ENCODE measurements at places on chromosomes 6 and 20. TPM values are rescaled to one million over a fixed set of nuclear protein-coding genes. Genes with fewer than 3 reads are reported as not detected.

The KIAA1755 gene
- not detected for total RNA-seq

The NKX2-4 gene
- total RNA-seq: not detected

The OXT gene
- not detected for total RNA-seq

The HSD17B8 gene
- 17.5 TPM for total RNA-seq

The POM121L2 gene
- total RNA-seq: not detected

The GTF3C6 gene
- total RNA-seq: 85.7 TPM

The FHL5 gene
- total RNA-seq: not detected

The SLC17A2 gene
- total RNA-seq: 0.25 TPM

The EYA2 gene
- total RNA-seq: not detected

The HCRTR2 gene
- total RNA-seq: not detected

The APOM gene
- 2.6 TPM for total RNA-seq

The SYCP2L gene
- 0.39 TPM for total RNA-seq

The CTAGE9 gene
- not detected for total RNA-seq

The SLC4A11 gene
- 1.1 TPM for total RNA-seq

The CLPSL1 gene
- total RNA-seq: not detected

The TSPO2 gene
- not detected for total RNA-seq

The IL17A gene
- 0.14 TPM for total RNA-seq

The CNKSR3 gene
- not detected for total RNA-seq

The GSTA3 gene
- not detected for total RNA-seq

The WFDC10B gene
- total RNA-seq: not detected

The SYCP2 gene
- 0.84 TPM for total RNA-seq

The KHDRBS2 gene
- not detected for total RNA-seq

The FBXO30 gene
- 5.6 TPM for total RNA-seq

The RRP36 gene
- 46.9 TPM for total RNA-seq

The SNAP91 gene
- not detected for total RNA-seq

The PARD6B gene
- total RNA-seq: 6.9 TPM

The SERPINB1 gene
- 169 TPM for total RNA-seq

The HLA-DRA gene
- 2.2 TPM for total RNA-seq

The RSPH4A gene
- total RNA-seq: not detected

The MUCL3 gene
- total RNA-seq: not detected

The ADAM33 gene
- total RNA-seq: not detected

The MROH8 gene
- 3.3 TPM for total RNA-seq

The PI16 gene
- total RNA-seq: 0.30 TPM

The TMEM217 gene
- 2.0 TPM for total RNA-seq
